ENCODE measurements at places on chromosomes 3 and 15.
A peak's percentile ranks its signal among the peaks of the same experiment; 100 is the strongest.

- DNase-seq = no peak
Observed at GRCh38 chr3:144433006-144433405, 461.4 kb downstream of the DIPK2A start.

GRCh38 chr15:80736560-80736959 is 41.5 kb downstream of the ABHD17C start:
- no peak for DNase-seq

GRCh38 chr3:181899702-181900101 is 188.0 kb downstream of the SOX2 start:
- DNase-seq = no peak

DNA sequence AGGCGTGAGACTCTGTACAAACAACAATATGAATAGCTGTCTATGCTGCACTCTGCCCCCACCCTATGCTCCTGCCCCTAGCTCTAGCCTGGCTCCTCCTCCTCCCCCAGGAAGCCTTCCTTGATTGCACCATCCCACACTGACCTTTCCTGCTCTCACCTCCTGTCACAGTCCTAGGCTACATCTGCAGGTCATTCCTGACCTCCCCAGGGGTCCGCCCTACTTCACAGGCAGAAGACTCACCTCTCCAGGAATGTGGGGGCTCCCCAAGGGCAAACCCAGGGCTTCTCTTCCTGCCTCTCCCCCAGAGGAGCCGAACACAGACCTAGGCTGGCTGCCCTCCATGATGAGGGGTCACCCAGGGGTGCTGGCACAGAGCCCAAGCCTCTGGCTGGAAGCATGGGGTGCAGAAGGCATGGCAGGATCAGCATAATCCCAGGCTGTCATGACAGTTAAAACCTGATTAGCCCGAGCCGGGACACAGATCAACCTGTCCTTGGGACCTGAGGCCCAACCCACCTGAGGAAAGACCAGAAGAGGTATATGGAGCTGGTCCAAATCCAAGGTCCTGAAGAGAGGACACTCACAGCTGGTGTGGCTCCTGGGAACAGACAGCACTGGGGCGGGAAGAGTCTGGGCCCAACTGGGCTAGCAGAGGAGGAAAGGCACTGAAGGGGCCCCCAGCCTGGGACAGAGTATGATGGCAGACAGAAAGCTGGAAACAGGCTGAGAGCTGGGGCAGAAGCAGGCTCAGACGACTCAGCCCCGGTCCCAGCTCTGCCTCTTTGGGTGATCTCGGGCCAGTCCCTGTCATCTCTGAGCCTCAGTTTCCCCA is 5.9 kb downstream of the SEMA7A start:
- no peak for DNase-seq

GRCh38 chr15:99969261-99969920 is 236.2 kb upstream of the LYSMD4 start:
- no peak for DNase-seq

- DNase-seq = no peak
Observed at GRCh38 chr3:52013802-52014598, 18.3 kb upstream of the RPL29 start.

- no peak for DNase-seq
Observed at GRCh38 chr3:9448643-9449042, 51.2 kb downstream of the SETD5 start.

DNA sequence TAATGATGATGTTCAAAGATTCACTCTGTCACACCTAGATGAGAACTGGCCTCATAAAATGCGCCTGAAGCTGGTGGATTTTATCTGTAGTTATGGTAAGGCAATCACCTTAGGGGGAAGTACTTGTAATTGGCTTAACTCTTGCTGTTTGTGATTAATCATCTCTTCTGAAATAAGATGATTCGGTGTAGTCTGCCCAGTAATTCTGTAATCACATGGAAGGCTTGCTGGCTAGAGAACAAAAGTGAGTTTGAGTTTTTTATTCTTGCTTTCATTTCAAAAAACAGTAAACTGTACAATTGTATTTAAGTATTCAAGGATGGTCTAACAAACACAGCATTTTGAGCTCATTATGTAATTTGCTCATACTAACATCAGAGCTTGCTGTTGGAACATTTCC is 72.1 kb downstream of the OTOL1 start:
- DNase-seq = peak; percentile 24

DNA sequence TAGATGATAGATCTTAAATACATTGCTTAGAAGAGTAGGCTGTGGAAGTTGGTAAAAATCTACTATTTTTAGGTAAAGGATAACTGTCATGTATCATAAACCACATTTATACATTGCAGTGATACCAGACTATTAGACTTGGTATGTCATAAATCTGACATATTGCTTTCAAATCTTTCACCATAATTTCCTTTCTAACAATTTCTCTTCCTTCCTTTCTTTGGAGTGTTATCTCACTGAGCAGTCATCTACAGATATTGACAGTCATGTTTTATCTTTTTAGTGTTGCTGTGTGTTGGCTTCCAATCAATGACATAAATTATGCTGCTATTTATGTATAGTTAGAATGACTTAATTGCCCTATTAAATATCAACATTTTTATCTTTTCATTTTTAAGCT is 588.7 kb downstream of the TUSC7 start:
- DNase-seq = no peak

DNA sequence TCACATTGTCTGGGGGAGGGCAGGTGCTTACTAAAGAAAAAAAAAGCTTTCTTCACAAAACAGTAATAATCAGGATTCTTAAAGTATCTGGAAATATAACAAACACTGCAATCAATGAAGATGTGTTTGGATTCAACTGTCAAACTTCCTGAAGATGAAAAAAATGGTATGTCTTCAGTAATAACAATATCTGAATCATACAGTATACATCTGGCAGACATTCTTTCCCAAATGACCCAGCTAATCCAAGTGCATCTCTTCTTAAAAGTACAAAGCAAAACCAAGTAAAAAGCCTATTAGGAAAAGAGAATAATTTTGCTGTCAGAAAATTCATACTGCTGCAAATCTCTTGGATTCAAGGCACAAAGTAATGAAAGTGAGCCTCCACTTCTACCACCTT is 145.0 kb upstream of the MCTP2 start:
- DNase-seq = no peak

DNA sequence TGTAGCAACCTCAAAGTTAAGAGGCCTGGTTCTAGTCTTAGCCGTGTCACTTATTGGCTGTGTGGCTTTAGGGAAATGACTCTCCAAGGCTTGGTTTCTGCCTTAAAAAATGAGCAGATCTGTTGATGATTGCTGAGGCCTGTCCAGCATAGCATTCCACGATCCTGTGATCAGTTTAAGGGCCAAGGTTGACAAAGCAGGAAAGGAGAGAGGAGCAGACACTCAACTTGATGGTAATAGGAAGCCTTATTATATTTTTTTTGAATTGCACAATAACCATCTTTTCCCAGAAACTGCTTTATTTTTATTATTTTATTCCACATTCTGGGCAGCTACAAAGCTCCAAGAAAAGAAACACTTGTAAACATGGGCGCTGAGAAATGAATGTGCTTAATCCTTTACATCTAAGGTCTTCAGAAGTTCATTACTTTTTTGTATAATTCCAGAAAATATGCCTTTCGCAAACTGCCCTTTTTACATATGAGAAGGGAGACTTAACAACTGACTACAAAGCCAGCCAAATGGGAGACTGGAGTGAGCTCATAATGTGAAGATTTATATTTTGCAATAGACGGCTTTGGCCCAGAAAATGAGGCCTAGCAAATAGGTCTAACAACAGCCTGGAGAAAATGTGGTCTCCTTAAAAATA is 241.0 kb downstream of the ATP8B4 start:
- DNase-seq = peak; percentile 99

- no peak for DNase-seq
Observed at GRCh38 chr3:159149633-159150032, 347.8 kb downstream of the MFSD1 start.

GRCh38 chr15:80507131-80507530 is 102.9 kb downstream of the ARNT2 start:
- no peak for DNase-seq

DNA sequence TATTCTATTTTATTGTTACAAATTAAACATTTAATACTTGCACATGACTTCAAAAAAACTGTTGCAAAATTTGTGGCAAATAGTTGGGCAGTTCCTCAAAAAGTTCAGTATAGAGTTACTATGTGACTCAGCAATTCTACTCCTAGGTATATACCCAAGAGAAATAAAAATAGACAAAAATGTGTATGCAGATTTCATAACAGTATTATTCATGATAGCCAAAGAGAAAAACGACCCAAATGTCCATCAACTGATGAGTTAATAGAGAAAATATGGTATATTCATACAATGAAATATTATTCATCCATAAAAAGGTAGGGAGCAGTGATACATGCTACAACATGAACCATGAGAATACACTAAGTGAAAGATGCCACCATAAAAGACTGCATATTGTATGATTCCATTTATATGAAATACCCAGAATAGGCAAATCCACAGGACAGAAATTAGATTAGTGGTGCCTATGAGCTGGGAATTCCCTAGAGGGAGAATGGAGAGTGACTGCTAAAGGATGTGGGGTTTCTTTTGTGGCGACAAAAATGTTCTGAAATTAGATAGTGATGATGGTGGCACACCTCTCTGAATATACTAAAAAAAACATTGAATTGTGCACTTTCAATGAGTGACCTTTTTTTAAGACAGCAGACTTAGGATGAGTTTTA is 31.6 kb upstream of the CLASP2 start:
- DNase-seq = peak; percentile 85

DNA sequence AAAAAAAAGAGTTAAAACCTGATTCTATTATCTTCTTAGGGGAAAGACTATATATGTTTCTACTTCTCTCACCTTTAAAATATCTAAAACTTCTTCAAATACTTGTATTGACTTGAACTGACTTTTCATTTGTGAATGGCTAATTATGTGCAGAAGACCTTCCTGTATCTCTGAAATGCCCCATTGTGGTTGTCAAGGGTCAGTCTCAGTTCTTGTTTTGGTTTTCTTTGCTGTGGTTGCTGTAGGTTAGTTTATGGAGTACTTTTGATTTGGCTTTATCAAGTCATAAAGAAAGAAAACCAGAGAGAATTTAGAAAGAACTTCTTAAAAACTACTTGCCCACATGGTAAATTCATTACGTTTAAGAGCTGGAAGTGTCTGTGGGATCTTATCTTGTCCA is 345.3 kb upstream of the POU1F1 start:
- no peak for DNase-seq

- DNase-seq = no peak
Observed at GRCh38 chr15:91426412-91426811, 326.4 kb downstream of the SV2B start.

- DNase-seq = no peak
Observed at GRCh38 chr15:74025436-74025835, 30.9 kb downstream of the PML start.

DNA sequence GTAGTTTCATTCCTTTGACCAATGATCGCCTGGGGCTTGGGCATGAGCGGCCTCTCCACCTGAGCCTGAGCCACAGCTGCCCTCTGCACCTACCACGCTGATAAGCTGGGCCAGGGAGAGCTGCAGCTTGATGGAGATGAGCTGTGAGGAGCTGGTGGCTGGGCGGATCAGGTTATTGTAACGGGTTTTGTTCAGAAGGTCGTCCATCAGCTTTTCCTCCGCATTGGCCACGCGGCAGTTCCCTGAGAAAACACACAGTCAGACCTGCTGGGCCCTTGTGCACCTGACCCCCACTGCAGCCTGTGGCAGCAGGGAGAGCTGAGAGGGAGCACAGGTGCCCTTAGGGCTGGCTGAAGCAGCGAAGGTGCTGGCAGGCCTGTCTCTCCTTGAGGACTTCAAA is 5.7 kb downstream of the CHRNB4 start:
- no peak for DNase-seq

DNA sequence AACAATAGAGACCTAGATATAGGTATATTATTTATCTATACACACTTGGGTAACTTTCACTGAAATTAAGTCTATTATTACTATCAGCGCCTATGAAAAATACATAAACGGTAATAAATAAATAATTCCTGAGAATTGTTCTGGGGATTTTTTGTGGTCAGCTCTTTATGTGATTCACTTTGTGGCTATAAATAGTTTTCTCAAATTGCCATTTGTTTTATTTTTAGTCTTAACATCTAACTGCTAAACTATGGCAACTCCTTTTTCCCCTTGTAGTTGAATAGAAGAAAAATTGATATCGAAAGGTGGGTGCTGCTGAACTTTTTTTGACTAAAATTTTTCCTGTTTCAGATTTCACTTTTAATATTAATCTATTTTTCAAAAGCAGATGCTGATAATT is 189.0 kb downstream of the VGLL3 start:
- DNase-seq = no peak

- no peak for DNase-seq
Observed at GRCh38 chr3:72080800-72081199, 295.9 kb upstream of the PROK2 start.

DNA sequence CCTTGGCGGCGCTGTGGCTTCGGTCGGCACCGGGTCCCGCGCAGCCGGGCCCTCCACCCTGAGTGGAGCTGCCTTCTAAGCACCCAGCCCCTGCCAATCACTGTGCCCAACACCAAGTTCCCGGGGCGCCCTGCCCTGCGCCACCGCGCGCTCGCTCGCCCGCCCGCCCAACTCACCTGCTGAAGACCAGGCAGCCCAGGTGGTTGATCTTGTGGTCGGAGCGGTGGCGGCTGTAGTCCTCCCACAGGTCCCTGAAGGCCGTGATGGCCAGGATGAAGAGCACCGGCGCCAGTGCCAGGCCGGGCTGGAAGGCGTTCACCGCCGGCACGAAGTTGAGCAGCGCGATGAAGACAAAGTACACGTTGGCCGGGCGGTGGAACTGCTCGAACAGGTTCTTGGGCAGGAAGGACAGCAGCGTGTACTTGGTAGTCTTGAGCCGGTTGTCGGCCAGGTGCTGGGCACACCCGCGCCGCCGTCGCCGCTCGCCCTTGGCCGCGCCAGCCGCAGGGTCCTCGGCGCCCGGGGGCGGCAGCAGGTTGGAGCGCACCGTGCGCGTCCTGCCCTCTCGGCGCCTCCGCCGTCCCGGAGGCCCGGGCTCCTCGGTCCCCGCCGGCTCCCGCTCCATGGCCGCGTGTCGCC is 536 bp downstream of the ATP10A start:
- DNase-seq = peak; percentile 27

- no peak for DNase-seq
Observed at GRCh38 chr3:98360681-98361080, 7.0 kb downstream of the OR5K4 start.

- no peak for DNase-seq
Observed at GRCh38 chr3:127493924-127494646, 96.4 kb downstream of the TPRA1 start.

- DNase-seq = no peak
Observed at GRCh38 chr15:78909791-78910228, 35.0 kb downstream of the CTSH start.

GRCh38 chr3:38165722-38166387 is 518 bp downstream of the OXSR1 start:
- DNase-seq = no peak

GRCh38 chr3:173732237-173732636 is 334.7 kb downstream of the NLGN1 start:
- DNase-seq = peak; percentile 13

GRCh38 chr15:24823473-24823872 is 131.3 kb upstream of the SNRPN start:
- no peak for DNase-seq

GRCh38 chr3:57864853-57865252 is 108.7 kb downstream of the SLMAP start:
- DNase-seq = peak; percentile 36

GRCh38 chr3:171462224-171462623 is 2.0 kb upstream of the TNIK start:
- DNase-seq = no peak

Data from fibroblast of gingiva (primary cell).